Activated CD4-positive, alpha-beta T cell treated with anti-CD3 and anti-CD28 coated beads, Interleukin-2, Interleukin-4, amounts not matched to agents 100 ng/mL and 50 ng/mL, durations not matched to agents 16 hours and 8 hours (primary cell): ENCODE measurements at places on chromosomes 13 and 19.

DNA sequence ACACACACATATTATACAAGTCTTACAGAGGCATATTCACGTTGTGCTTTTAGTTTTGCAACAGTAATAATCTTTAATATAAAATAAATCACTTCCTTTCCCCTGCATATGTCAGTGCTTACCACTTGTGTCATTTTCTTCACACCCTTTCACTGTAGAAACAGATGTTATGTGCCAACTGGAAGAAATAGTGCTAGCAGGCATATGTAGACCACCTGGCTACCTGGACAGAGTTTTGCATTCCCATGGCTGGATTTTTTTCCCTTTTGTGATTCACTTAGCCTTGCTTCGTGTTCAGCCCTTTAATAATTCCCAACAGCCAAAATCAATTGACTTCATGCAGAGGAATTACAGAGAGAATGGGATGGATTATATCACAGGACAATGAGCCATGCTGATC lies 399.1 kb upstream of the SPRY2 start:
- no peak for DNase-seq

DNA sequence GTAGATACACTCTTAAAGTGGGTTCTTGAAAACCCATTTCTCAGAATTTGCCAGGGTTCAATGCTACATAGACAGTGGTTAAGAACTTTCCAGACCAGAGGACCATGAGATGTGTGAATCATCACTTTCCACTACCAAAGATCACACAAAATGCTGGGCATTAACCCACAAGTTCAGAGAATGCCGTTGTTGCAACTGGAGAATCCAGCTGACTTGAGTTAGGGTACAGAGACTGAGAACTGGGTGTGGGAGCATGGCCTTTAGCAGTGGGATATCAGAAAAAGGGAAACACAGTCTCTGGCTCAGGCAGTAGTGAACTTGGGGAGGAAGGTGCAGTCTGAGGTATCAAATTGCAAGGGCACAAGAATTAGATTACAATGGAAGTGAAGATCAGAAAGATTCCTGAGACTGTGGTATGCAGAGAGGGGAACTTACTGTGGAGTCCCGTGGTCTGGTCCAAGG lies 51.5 kb upstream of the WDFY2 start:
- peak; percentile 19 for DNase-seq

GRCh38 chr19:46394402-46394797 lies 19.0 kb downstream of the CCDC8 start:
- no peak for DNase-seq

DNA sequence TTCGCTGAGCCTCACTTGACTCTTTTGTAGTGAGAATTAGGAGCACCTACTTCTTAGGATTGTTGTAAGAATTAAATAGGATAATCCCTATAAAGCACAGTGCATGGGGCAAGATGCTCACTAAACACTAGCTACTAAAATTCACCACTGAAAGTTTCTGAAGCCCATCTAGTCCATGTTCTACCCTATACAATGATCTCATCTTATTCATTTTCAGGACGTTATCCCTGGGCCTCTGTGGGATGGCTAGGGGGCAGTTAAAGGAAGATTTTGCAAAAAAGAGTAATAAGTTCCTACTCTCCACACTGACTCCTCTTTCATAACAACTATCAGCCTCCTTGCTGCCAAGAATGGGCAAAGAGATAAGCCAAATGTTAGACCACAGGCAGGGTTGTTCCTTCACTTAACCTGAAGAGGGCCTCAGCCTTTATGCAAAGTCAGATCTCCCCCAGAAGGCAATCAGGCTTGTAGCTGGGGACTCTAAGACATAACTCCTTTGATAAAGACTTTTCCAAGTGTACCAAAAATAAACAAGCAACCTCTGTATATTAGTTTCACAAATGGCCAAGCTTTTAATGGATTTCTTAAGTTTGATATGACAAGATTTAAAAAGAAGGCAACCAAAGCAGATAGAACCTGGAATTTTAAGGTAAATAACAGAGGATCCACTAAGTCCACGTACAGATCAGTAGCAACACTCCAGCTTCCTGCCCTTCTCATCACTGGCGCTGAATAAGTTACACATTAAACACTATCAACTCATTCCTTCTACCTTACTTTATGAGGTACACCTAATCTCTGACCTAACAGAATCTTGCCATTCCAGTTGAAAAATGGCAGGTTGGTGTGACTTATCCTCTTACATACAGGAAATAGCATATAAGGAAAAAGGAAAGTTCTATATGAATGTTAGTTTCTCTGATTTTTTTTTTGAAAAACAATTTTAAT lies 44.4 kb downstream of the ELF1 start:
- peak; percentile 65 for DNase-seq

DNA sequence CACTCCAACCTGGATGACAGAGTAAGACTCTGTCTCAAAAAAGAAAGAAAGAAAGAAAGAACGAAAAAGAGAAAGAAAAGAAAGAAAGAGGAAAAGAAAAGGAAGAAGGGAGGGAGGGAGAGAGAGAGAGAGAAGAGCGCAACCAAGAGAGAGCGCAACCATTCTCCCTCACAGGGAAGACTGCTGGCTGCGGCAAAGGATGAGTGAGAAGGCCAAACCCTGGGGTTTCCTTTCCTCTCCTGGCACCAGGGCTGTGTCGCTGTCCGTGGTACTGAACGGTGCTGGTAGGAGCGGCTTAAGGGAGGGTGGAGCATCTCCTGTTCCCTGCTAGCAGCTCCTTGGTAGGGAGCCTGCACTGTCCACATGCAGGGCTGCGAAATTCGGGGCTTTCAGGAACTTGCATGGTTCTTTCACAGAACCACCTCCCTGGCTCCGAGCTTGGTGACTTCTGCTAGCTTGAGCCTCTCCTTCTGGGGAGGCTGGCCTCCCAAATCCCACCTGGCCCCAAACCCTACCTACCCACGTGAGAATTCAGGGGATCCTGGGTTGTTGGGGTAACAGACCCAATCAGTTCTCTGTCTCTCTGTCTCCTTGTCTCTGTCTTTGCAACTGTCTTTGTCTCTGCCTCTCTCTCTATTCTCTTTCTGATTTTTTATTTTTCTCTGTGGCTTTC lies 51.1 kb upstream of the ZNRF4 start:
- DNase-seq: peak; percentile 56

- no peak for DNase-seq
Observed at GRCh38 chr13:19181621-19182485, at the start of gene TUBA3C. TSS of gene TUBA3C (minus strand) at chr13:19181824. CDS start at chr13:19181747, 77 bp downstream.

DNA sequence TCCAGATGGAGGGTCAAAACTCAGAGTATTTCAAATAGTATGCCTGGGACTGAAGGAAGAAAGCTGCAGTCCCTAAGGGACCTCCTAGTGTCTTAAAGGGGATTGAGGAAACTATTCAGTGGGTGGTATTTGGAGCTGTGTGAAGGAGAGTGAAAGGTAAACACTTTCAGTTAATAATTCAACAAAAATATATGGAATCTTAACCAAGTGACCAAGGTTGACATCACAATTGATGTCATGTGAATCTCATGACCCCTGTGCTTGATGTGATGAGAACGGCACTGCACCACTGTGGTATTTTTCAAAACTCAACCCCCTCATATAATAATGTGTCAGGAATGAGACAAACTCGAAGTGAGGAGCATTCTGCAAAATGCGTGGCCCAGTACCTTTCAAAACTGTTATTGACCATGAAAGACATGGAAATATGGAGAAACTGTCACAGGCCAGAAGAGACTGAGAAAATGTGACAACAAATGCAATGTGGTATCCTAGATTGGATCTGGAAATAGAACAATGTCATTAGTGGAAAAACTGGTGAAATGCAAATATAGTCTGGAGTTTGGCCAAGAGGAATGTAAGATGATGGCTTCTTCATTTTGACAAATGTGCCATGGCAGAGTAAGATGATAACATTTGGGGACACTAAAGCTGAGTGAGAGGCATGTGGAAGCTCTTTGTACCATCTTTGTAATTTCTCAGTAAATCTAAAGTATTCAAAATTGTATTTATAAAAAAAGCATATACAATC lies 553.9 kb downstream of the RFC3 start:
- no peak for DNase-seq

- no peak for DNase-seq
Observed at GRCh38 chr13:97364031-97364430, 69.9 kb upstream of the RAP2A start.

GRCh38 chr19:9936326-9937000 lies at the start of gene OLFM2:
TSS of gene OLFM2 (minus strand) at chr19:9936515. CDS start at chr19:9936366, 149 bp downstream.
- DNase-seq: no peak

DNA sequence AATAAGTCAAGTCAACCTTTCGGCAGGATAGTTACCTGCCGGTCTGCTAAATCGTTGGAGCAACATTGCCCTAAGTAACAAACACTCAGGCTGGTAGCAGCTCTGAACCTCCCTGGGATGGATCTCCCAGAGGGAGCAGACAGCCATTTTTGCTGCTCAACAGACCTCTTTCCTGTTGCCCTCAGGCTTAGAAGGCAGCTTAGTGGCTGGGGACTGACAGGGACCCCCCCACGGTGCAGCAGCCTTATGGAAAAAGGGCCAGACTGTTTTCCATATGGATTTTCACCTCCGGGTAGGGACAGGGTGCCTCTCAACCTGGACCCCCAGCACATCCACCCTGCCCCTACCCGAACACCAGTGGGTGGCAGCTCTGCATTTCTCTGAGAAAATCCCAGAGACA lies 49.7 kb downstream of the UBL3 start:
- DNase-seq: no peak

- DNase-seq: no peak
Observed at GRCh38 chr19:34692549-34692948, 15.1 kb downstream of the ZNF302 start.

- DNase-seq: no peak
Observed at GRCh38 chr13:87942205-87942604, 271.0 kb downstream of the SLITRK5 start.

DNA sequence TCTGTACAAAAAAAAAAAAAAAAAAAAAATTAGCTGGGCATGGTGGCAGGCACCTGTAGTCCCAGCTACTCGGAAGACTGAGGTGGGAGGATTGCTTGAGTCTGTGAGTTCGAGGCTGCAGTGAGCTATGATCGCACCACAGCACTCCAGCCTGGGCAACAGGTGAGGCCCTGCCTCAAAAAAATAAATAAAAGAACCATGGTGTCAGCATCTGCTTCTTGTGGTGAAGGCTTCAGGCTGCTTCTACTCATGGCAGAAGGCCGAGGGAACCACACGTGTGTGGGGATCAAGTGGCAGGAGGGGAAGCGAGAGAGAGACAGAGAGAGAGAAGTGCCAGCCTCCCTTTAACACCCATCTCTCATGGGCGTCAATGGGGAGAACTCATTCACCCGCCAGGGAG lies 13.5 kb downstream of the BCL3 start:
- no peak for DNase-seq

DNA sequence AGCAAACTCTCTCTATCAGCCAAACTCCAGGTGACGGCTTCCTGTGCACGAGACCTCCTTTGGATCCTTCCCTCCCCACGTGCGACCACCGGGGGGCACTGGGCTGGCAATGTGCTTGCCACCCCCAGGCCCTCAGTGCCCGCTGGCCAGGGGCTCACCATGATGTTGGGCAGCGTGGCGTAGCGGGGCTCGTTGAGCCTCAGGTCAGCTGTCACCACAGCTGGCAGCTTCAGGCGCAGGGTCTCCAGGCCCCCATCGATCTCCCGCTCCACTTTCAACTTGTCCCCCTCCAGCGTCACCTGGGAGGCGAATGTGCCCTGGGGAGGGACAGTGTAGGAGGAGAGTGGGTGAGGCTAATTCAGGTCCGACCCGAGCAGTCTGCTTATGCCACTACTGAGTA lies 4.8 kb upstream of the VSIG10L start:
- no peak for DNase-seq

DNA sequence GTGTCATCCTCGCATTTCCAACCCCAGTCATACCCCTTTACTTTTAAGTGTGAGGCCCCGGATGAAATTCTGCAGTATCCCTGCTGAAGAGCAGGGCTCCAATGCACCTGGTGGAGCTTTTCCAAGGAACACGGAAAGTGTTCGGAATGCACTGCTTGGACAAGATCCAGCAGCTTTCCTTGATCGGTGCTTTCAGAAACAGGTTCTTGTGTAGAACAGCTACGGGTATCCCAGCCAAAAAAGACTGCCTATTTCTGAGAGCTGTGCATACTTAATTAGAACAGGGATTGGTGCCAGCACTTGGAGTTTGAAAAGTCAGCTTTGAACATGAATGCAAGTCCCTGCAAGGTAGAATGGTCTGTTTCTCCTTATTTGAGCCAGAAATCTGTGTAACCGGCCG lies 87.2 kb upstream of the C1QTNF9B start:
- DNase-seq: no peak

- no peak for DNase-seq
Observed at GRCh38 chr13:44576351-44577235, 463 bp upstream of the TSC22D1 start.

GRCh38 chr19:34452723-34453122 lies 24.5 kb downstream of the UBA2 start:
- DNase-seq: no peak

GRCh38 chr19:13063461-13064091 lies 39.1 kb downstream of the LYL1 start:
- no peak for DNase-seq

DNA sequence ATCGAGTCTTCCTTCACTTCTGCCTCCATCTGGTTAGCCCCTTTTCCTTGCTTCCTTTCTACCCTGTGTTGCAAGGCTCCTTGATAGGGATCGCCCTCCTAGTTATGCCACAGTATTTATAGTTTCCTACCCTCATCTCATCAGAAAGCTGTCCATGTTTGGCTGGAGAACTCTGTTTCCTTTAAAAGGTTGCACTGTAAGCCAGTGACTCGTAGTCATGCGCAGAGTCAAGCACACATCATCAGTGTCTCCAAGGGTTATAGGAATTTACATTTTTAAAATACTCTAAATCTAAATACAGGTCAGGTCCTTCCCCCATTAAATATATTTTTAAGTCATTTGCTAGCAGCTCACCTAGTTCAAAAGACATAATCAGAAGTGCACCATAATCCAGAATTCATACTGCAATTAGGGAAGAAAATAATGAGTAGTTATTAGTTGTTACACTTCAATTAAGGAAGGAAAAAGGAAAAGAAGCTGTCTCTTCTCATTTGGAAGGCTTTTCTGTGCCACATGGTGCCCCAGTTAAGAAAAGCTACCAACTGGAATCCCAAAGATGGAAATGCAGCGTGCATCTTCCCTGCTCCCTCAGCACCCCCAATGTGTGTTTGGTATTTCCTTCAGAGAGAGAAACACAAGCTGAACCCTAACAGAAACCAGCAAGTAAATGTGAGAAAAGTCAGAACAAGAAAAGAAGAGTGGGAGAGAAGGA lies 81.0 kb downstream of the GPR12 start:
- DNase-seq: no peak

- DNase-seq: no peak
Observed at GRCh38 chr13:62747152-62747551, 1331.5 kb upstream of the PCDH20 start.

- peak; percentile 90 for DNase-seq
Observed at GRCh38 chr19:14369399-14370168, 11.7 kb upstream of the ADGRE5 start.

DNA sequence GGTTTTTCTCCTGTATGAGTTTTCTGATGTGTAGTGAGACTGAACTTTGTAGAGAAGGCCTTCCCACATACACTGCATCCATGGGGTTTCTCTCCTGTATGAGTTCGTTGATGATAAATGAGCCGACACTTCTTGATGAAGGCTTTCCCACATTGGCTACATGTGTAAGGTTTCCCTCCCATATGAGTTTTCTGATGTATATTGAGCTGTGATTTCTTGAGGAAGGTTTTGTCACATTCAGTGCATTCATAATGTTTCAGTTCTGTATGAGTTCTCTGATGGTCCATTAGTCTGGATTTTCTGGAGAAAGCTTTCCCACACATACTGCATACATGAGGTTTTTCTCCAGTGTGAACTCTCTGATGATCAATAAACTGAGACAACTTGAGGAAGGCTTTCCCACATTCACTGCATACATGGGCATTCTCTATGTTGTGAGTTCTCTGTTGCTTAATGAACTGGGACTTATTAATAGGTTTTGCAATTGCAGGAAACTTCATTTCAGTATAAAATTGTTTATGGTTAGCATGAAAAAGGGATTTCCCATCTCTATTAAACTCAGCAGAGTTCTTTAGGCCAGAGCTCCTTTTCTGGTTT lies 7.5 kb upstream of the ZNF350 start:
- no peak for DNase-seq
